ENCODE measurements at places on chromosomes 4 and X. TPM values are rescaled to one million over a fixed set of nuclear protein-coding genes. Genes with fewer than 3 reads are reported as not detected.

Gene BGN
- total RNA-seq, result 205 TPM

Gene RPGR
- 18.0 TPM for total RNA-seq

DNA sequence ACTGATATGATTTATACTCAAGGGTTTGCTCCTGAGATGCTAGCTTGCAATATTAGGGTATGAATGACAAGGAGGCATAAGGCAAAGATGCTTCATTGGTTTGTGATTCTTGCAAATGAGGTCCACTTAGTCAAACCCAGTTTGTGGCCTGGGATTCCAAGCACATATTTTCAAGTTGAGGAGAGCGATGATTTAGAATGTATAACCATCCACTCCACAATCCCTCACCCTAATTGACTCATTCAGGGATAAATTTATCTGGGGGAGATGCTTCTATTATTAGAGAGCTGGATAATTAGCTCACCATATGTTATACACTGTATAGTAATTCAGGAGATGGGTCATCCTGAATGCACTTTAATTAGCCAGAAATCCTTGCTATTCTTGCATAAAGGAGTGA, 118.3 kb upstream of the PUDP start:
- DNase-seq, result no peak

DNA sequence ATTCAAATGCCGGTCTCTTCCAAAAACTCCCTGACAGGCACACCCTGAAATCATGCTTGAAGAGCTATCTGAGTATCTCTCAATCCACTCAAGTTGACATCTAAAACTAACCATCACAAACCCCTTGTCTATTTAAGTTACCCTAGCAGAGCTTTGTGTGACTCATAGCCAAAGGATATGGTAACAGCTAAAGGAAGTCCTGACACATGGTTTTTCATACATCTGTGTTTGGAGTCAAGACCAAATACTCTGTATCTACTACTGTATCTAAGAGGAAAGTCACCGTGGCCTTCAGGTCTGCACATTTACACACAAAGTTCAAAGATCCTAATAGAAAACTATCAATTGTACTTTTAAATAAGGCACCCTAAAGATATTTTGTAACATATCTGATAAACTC, 239.6 kb upstream of the VCX start:
- DNase-seq, result no peak

DNA sequence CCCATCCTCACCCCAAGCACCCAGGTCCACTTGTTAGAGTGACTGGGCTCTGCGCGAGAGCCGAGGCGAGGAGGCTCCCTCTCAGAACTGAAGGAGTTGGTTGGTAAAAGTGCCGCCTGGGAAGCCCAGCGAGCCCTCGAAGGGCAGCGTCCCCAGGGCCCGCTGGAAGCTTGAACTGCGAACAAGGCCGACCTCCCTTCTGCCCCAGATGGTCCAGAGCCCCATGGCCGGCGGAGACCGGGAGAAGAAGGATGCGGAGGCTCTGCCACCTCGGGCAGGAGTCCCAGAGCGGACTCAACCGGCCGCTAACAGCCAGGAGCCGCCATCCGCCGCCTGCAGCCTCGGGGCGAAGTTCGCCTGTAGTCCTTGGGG, 116.3 kb upstream of the TEX13C start:
- DNase-seq, result peak; percentile 54

All from upper lobe of right lung (tissue), 1 donor.